ENCODE measurements at places on chromosomes 1 and 21. TPM values are rescaled to one million over a fixed set of nuclear protein-coding genes. Genes with fewer than 3 reads are reported as not detected.

DNA sequence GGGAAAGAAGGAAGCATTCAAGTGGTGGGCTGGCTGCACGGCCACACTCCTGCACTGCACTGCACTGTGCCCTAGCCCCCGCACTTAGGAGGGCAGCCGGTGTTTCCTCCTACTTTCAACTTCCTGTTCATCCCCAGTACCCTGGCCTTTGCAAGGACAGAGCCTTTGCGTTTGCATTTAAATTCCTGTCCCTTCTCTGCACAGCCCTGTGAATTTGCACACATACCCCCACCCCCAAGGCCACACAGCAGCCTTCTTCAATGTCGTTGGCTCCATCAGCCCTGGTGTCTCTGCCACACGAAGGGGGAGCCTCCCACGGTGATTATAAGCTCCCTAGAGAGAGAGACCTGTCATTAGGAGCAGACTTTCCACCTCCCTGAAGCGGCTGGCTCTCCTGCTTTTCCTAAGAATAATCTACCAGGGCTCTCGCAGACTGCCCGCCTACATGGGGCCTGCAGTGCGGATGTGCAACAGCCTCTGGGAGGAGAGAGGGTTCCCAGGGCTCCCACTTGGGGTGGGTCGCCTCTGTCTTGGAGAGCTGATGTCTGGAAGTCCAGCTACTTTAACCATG lies 13.2 kb upstream of the SLC45A3 start:
- DNase-seq: no peak

- no peak for DNase-seq
Measured at GRCh38 chr1:231613419-231614349, 12.9 kb upstream of the DISC1 start.

ARHGEF16 gene
- polyA plus RNA-seq: not detected

DNA sequence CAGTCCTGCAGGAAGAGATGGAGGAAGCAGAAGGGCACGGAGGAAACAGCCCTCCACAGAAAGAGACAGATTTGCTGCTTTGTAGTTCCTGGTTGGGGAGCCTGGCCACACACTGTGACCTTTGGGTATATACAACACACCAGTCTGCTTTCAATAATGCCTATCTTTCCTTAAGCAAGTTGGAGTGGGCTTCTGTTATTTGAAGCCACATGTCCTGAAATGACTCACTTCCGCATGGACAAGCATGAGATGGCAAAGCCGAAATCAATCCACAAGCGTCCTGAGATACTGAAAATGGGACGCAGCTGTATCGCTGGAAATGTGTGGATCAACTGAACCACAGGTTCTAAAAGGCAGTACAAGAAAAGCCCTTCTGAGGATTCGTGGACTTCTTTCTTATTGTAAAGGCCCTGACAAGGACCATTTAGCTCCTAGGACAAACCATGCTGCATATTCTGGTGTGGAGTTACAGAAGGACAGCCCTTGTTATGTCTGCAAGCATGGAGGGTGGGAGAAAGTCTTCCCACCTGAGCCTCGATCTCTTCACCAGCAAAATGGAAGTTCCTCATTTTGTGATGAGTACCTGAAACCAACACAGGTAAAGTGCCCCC lies 22.7 kb upstream of the FHAD1 start:
- no peak for DNase-seq

- DNase-seq: no peak
Measured at GRCh38 chr1:111720977-111721786, 18.0 kb downstream of the INKA2 start.

RAB25 gene
- polyA plus RNA-seq: not detected

DNA sequence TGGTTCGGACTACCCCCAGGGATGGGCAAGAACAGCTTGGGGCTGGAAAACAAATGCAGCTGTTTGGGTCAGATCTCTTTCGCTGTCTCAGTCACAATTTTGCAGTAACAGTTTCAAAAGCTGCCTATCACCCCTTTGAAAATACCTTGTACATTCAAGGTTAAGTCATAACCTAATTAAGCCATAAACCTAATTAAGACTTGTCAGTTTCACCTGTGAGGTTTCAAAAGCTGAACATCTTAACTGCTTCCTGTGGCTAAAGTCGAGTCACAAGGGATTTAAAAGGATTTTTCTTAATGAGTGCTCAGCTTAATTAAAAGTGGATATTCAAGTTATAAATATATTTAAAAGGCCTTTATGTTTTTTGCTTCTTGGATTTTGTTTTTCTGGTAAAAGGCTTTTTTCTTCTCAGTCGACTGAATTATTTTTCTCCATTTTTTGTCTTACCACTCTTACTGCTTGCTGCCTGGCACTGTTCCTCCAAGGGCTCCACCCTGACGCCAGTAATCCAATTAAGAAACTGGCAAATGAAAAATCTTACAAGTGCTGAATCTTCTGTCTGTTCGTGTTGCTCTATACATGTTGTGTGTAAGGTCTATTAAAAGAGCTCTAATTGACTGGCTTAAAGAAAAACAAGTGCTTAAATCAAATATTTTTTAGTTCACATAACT lies 31.3 kb downstream of the CBR1 start:
- DNase-seq: no peak

FCER1G gene
- polyA plus RNA-seq: 0.66 TPM

ZNF697 gene
- 12.9 TPM for polyA plus RNA-seq

DNA sequence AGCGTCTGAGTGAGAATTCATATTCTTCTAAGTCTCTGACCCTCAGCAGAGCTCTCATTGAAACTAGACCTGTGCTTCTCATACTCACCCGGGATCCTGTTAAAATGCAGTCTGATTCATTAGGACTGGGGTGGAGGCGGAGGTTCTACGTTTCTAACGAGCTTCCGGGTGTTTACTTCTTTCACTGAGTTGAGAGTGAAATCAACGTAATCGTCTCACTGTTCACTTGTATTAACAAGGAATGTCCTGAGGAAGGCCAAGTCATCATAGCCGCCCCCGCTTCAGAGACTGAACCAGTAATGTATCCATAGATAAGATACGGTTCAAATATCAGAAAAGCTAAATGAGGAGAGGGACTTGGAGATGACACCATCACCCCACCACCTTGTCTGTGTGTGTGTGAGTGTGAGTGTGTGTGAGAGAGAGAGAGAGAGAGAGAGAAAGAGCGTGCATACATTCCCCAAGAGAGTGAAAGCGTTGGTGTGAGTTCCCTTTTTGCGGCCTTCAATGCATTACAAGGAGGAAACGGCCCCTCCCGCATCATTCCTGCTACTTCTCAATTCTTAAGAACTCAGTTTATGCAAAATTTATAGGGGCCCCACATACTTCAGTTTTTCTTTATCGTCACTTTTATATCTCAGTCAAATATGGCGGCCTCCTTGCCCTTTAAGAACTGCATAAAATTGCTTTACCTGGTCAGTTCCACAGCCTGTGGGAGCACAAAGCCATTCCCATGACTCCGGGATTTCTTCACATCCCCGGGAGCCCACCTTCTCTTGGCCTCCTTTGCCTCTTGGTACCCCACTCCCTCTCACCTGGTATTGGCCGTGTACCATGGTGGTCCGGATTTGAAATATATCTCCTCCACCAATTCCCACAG lies 19.8 kb downstream of the KMO start:
- no peak for DNase-seq

- DNase-seq: no peak
Measured at GRCh38 chr21:20662514-20662913, 335.7 kb upstream of the NCAM2 start.

PTTG1IP gene
- polyA plus RNA-seq: 240 TPM

IFT25 gene
- polyA plus RNA-seq: 54.2 TPM

DNA sequence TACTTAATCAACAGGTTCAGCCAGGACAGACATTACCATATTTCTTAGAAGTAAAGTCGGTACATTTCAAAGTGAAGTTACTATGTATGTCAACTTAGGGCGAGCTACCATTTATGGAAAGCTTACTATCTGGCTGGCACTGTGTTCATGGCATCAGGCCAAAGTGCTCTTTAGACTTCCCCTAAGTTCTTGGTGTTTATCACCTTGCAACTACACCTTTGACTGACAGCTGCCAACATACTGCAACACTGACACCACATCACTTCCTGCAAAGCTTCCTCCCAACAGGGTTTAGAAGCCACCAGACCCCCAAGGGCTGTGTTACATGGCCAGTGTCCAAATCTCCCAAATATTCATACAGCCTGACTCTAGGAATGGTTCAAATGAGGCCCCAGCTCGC lies 61.0 kb downstream of the TIAM1 start:
- DNase-seq: no peak

- no peak for DNase-seq
Measured at GRCh38 chr21:34797921-34798535, 129.2 kb downstream of the CLIC6 start.

GRCh38 chr1:57550092-57550491 lies 126.2 kb upstream of the DAB1 start:
- no peak for DNase-seq

DNA sequence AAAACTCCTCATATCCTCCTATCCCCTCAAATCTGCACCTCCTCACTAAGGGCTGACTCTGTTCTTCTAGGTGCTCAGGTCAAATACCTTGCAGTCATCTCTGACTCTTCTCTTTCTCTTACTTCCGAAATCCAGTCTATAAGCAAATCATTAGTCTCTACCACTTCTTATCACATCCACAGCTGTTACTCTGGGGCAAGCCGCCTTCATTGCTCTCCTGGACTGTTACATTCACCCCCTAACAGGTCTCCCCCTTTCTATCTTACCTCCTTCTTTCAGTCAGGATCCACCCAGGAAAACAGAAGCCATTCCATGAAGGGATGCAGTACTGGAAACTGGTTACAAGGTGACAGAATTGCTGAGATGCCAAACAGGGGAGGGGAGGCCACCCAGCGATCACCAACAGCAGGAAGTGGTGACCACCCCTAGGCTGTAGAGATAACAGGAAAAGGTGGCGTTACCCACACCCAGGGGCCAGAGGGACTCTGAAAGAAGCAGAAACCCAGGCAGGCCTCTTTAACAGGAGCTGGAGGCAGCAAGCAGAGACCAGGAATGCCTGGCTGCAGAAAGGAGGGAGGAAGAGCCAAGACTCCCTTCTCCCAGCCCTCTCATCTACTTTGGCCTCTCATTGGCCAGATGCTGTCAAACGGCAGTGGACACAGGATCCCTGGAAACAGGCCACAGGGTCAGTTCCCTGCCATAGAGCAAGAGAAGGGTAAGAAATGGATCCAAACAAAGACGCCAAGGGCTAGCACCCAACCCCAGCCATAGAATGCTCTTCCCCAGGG lies 55.5 kb upstream of the FOXO6 start:
- DNase-seq: no peak

CPTP gene
- polyA plus RNA-seq: 7.1 TPM

DNA sequence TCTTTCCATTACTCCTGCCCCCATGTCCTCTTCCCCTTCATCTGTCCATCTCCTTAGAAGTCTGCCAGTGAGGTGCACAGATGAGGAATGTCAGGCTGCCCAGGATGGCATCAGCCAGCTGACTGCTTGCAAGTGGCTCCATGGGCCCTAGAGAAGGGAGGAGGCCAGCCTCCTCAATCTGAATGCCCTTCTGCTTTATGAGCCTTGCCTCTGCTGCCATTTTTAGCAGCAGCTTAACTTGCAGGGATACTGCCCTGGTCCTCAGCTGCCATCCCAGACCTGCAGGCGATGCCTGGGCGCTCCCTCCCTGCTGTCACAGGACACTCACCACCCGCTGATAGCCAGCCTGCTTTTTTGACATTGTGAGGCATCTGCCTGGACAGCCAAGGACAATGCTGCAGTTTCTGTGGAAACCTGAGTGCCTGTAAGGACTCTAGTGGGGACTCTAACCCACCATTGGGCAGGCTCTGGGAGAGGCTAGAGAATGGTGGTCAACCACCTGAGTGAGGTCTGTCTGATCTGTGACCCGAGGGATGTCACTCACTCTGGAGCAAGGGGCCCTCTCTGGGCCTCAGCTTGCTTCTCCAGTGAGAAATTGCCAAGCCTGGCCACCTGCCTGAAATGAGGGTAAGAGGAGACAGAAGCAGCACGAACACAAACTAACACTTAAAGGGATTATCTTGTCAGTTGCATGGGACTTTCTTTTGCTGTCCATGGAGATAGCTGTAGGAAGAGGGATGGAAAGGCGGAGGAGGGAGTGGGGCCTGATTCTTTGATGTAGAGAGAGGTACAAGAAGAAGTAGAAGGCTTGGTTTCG lies 185.0 kb downstream of the MIS18A start:
- DNase-seq: no peak

PPT1 gene
- polyA plus RNA-seq: 45.1 TPM

ALPL gene
- polyA plus RNA-seq: 1.8 TPM

DNA sequence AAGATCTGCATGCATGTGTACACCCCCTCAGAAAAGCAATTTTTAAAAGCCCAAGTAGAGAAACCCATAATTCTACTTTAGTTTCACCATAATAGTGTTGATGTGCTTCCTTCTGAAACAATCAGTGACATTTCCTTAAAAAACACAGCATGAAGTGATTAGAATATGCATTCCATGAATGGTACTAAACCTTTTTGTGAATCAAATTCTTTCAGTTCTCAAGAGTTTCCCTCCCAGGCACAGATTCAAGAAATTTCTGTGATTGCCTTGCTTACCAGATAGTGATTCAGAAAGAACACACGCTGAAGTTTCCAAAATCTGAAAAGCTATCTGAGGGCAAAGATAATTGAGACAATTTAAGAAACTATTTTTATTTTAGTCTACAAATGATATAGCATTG lies 136.4 kb upstream of the ADGRL2 start:
- no peak for DNase-seq

DNA sequence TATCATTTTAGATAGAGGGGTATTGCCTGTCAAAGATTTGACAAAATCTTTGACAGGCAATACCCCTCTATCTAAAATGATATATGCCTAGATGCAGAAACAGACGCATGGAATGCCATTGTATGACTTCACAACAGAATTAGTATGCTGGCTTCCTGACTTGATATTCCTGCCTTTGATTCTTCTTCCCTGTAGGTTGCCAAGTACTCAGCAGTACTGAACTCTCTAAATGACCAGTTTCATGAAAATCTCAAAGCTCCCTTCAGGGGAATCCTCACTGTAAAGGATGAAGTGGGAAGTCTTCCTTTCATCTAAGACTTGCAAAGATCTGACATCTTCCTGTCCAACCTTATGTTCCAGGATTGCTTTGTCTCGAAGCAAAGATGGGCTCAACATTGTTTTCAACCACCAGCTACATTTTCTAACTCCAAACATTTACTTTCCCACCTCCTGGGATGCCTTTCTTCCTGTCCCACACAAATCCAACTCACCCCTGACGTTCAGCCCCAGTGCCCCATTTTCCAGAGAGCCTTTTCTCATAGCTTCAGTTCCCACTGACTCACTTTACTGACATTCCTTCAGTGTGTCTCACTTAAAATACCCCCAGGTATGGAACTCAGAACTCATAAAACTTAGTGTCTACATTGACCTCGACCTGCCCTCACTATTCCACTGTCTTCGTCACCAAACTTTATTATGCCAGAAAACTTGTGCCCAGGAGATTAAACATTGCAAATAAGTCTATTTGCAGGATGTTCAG lies 67.3 kb upstream of the KCNJ6 start:
- no peak for DNase-seq

DNA sequence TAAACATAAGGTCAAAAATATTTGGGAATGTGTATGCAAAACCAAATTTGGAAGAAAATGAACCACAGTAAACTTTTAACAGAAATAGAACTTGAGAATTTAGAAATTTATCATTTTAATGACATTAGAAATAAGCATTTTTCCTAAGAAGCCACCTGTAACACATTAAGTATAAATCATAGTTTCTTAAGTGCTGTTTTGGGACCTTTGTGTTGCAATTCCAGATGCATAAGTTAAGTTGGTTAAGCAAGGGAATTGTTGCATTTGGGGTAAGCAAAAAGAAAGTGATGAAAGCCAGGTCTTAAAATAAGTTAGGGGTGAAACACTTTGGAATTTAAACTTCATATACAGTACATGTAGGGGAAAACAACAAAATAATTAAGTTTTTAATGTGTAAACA lies 49.8 kb downstream of the CDKN2C start:
- DNase-seq: no peak

FCRL5 gene
- polyA plus RNA-seq: not detected

KPRP gene
- polyA plus RNA-seq: not detected

- DNase-seq: no peak
Measured at GRCh38 chr21:16037421-16037955, 307.7 kb downstream of the USP25 start.

PLCH2 gene
- polyA plus RNA-seq: 0.06 TPM

OR2T29 gene
- not detected for polyA plus RNA-seq
